ENCODE measurements at places on chromosomes 7 and 10. TPM values are rescaled to one million over a fixed set of nuclear protein-coding genes. Genes with fewer than 3 reads are reported as not detected.
A peak's percentile ranks its signal among the peaks of the same experiment; 100 is the strongest.

The HMX3 gene
- not detected for total RNA-seq

The PLCE1 gene
- 23.3 TPM for total RNA-seq

The ELAPOR2 gene
- 31.8 TPM for total RNA-seq

The TWIST1 gene
- 6.5 TPM for total RNA-seq

The IFIT1B gene
- total RNA-seq, result 1.4 TPM

The CASP2 gene
- total RNA-seq, result 14.2 TPM

The ANK3 gene
- total RNA-seq, result 101 TPM

The LEP gene
- 0.06 TPM for total RNA-seq

DNA sequence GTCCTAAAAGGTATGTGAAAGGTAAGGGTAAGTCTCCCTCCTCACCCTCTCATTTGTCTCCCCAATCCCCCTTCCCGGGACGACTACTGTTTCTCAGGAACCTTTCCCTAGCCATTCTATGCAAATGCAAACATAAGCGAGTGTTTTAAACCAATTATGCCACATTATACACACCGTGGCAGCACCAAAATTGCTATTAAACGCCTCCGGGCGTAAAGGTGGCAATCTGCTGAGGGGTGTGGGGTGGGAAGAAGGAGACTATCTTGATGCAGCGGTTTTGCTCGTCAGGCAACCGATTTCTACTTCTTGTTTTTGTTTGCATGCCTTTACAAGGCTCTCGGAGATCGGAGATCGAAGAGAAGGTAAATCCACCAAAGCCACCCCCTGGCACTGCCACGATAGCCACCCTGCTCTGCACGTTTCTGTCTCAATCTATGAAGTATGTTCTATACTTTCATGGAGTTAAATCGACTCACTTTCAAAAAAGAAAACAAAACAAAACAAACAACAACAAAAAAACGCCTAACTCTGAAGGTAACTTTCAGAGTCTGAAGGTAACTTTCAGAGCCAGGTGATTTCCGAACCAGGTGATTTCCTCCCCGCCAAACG, 46.0 kb upstream of the CDK1 start:
- peak; percentile 12 for DNase-seq

- DNase-seq, result no peak
Observed at GRCh38 chr7:94325122-94325475, 69.6 kb upstream of the COL1A2 start.

GRCh38 chr10:7846591-7846990, 28.3 kb downstream of the TAF3 start:
- DNase-seq, result no peak

- DNase-seq, result no peak
Observed at GRCh38 chr7:47239034-47239433, 342.9 kb downstream of the TNS3 start.

- peak; percentile 69 for DNase-seq
Observed at GRCh38 chr10:73095481-73096021, 1.1 kb downstream of the P4HA1 start.

GRCh38 chr10:46273506-46274477, 13.0 kb upstream of the ANTXRL start:
- DNase-seq, result no peak

DNA sequence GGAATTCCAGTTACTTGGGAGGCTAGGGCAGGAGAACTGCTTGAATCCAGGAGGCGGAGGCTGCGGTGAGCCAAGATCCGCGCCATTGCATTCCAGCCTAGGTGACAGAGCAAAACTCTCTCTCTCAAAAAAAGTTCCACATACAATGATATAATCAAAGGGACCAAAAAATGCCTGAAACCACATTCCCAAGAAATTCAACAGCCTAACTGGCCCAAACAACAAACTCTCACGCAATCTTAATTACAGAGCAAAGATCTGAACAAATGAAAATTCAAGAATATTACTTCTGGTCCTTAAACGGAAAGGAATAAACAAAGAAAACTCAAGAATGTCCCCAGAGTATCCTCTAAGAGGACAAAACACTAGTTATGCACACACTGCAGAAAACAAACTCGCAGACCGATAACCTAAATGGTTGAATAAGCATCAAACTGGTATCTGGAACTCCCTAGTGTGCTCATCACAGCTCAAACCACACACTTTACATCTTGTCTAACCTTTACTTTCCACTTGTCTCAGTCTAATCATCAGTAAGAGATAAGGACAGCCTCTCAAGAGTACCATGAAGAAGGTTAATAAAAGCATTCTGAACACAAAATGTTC, 3.7 kb downstream of the OGA start:
- peak; percentile 56 for DNase-seq

GRCh38 chr10:86017841-86018734, 348.5 kb downstream of the GRID1 start:
- no peak for DNase-seq

GRCh38 chr10:79101560-79102497, 33.1 kb downstream of the ZMIZ1 start:
- no peak for DNase-seq

DNA sequence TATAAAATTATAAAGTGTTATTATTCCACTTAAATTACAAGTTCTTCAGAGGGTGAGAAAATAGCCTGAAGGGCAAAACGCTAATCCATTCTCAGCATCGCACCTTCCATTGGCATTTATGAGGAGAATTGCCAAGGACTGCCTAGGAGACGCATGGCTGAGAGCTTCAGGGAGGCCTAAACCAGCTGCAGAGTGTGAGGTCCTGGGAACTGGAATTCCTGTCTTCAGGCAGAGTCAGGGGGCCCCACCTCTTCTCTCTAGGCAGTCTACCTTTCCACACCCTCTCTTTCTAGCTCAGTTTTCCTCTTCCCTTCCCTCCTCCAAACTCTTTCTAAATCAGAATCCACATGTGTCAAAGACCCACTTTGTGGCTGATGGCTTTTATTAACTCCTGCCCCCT, 35.3 kb downstream of the LRRC72 start:
- DNase-seq, result no peak

DNA sequence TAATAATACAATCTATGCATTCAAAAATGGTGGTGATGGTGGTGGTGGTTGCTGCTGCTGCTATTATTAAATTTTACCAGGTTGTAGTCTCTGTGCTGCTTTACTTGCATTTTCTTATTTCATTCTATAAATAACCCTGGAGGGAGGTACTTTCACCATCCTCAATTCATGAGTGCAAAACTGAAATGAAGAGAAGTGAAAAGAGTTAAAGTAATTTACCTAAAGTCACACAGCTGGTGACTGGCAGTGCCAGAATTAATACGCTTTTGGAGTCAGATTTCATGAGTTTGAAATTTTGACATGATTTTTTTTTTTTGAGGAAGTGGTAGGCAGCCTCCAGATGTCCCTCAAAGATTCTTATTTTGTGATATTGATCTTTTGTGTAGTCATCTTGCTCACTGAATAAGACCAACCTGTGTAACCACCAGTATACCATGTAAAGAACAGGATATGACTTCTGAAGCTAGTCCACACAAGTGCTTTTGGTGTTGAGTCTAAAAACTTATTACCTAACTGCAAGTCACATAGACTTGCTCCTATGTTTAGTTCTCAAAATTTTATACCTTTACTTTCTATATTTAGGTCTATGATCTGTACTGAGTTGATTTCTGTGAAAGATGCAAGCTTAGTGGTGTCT, 218.8 kb downstream of the ZWINT start:
- DNase-seq, result no peak

DNA sequence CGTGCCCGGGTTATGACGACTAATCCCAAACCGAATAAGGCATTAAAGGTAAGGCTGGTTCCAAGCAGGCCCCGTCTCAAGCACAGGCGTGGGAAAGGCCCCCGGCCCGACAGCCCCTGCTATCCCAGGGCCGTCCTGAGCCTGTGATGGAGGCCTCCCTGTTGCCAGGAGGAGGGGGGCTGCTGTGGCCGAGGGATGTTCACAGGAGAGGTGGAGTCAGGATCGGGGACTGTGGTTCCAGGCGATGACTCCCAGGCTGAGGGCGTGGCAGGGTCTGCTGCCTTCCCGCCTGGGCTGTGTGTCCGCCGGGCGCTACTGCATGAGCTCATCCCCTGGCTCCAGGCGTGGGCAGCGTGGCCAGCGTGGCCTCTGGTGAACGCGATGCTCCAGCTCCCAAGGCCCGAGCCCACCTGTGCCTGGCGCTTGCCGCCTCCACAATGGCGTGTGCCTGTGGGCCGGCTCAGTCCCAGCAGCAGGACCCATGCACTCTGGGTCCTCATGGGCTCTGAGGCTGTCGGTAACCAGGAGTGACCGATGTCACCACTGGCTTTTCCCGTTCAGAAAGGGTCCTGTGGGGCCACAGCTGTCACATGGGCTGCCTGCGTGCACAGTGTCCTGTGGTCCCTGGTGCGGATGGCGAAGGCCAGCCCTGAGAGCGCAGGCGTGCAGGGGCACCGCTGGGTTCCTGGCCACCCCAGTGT, 8.8 kb downstream of the MAFK start:
- DNase-seq, result no peak

DNA sequence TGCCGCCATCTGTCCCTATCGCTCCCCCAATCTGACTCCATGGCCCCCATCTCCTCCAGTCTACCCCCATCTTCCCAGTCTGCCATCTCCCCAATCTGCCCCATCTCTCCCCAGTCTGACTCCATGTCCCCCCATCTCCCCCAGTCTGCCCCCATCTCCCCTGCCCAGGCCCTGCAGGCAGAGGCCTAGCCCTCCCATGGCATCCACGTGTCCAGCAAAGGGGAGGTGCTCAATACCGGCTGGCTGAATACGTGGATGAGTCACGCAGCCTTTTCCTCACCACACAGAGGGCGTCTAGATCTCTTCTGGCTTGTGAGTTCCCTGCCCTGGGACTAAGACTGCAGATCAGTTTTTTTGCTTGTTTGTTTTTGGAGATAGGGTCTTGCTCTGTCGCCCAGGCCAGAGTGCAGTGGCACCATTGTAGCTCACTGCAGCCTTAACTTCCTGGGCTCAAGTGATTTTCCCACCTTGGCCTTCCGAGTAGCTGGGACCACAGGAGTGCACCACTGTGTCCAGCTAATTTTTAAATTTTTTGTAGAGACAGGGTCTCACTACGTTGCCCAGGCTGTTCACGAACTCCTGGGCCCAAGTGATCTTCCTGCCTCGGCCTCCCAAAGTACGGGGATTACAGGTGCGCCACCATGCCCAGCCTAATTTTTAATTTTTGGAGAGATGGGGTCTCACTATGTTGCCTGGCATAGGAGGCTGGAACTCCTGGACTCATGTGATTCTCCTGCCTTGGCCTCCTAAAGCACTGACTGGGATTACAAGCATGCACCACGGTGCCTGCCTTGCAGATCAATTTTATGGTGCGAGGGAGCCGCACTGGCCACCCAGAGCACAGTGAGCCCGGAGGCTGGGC, 15.3 kb upstream of the GPR146 start:
- DNase-seq, result no peak

DNA sequence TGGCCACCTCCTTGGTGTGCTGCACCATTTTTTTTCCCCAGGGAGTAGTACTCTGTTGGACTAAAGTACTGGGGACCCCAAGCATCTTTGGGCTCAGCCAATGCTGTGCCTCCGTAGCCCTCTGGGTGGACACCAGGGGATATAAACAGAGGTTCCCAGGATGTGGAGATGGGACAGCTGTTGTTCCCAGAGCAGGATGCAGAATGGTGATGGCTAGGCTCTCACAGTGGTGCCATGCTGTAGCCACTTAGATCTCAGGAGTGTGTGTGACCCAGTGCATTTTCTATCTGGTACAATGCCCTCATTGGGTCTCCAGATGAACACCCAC, 50.9 kb upstream of the SCIN start:
- no peak for DNase-seq

GRCh38 chr10:1410032-1410431, 327.3 kb downstream of the ADARB2 start:
- DNase-seq, result no peak

GRCh38 chr7:158494162-158494586, 93.4 kb downstream of the PTPRN2 start:
- no peak for DNase-seq

DNA sequence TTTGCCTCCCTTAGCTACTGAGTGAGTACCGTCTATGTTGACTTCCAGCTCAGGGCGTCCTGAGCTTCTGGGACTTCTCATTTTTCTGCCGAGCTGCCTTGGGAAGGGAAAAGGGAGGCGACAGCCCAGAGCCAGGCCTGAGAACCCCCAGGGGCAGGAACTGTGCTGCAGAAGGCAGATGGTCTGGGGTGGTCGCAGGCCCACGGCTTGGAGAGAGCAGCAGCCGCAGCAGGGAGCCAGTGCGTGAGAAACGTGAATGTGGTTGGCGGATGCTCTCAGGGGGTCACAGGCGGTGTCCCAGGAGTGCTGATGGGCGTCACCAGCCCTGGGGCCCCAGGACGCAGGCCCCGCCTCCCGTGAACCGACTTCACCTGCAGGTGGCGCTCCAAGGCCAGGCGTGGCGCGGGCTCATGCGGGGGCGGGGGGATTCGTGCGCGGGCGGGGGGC, 9.2 kb upstream of the PWWP2B start:
- DNase-seq, result no peak
